Upper lobe of left lung (tissue), 6 donors: ENCODE measurements at places on chromosomes 7 and 10.

GRCh38 chr10:131203456-131204357 lies 107.8 kb downstream of the TCERG1L start:
- DNase-seq: no peak
- H3K27ac ChIP-seq: no peak overlapping the region
- H3K27me3 ChIP-seq: no peaks in the 10 kb centered on the region
- H3K36me3 ChIP-seq: no peaks in the 10 kb centered on the region
- no peaks in the 10 kb centered on the region for H3K4me1 ChIP-seq

- H3K4me3 ChIP-seq: peak overlapping the region; percentile 98
- DNase-seq: no peak
- H3K4me1 ChIP-seq: peaks cover 6% of the 10 kb centered on the region
- no peaks in the 10 kb centered on the region for H3K27me3 ChIP-seq
- H3K36me3 ChIP-seq: no peaks in the 10 kb centered on the region
Observed at GRCh38 chr7:133081119-133081598, 731 bp downstream of the CHCHD3 start.

GRCh38 chr7:27998382-27998781 lies 182.2 kb downstream of the JAZF1 start:
- no peaks in the 10 kb centered on the region for H3K4me1 ChIP-seq
- DNase-seq: no peak
- no peak overlapping the region for H3K4me3 ChIP-seq
- no peaks in the 10 kb centered on the region for H3K27me3 ChIP-seq
- no peaks in the 10 kb centered on the region for H3K36me3 ChIP-seq

DNA sequence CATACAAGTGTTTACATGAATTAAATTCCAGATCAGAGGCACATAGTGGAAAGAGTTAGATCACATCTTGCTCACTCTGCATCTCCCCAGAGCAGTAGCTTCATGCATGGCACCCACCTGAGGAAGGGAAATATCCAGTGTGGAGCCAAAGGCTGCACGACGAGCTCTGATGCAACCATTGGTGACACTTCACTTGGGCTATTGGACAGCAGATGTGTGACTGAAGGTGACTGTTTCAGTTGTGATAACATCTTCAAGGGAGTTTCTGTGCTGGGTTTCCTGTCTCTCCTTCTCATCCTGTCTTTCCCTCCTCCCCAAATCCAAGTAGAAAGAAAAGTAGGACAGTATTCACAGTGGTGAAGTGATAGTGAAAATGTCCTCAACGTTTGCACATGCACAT lies 115.0 kb downstream of the TAF3 start:
- no peak overlapping the region for H3K4me3 ChIP-seq
- no peaks in the 10 kb centered on the region for H3K27me3 ChIP-seq
- H3K36me3 ChIP-seq: no peaks in the 10 kb centered on the region
- no peak overlapping the region for H3K27ac ChIP-seq
- no peaks in the 10 kb centered on the region for H3K4me1 ChIP-seq
- no peak for DNase-seq

DNA sequence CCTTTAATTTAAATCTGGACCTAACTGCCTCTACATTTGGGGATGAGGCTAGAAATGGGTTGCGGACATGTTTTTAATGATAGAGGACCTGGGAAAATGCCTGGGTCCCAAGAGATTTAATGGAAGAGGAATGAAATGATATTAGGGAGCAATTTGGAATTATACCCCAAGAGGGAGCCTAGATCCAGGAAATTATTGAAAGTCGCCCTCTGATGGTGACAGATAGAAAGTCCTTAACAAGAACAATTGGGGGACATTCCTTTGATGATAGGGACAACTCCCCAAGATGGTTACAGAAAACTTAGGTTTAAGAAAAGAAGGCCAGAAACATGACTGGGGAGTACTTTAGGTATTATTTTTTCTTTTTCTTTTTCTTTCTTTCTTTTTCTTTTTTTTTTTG lies 9.5 kb upstream of the TSGA13 start:
- H3K27ac ChIP-seq: no peak overlapping the region
- H3K4me1 ChIP-seq: no peaks in the 10 kb centered on the region
- DNase-seq: no peak
- H3K4me3 ChIP-seq: no peak overlapping the region
- no peaks in the 10 kb centered on the region for H3K27me3 ChIP-seq
- no peaks in the 10 kb centered on the region for H3K36me3 ChIP-seq

- H3K4me1 ChIP-seq: no peaks in the 10 kb centered on the region
- no peaks in the 10 kb centered on the region for H3K27me3 ChIP-seq
- no peaks in the 10 kb centered on the region for H3K36me3 ChIP-seq
- H3K27ac ChIP-seq: no peak overlapping the region
- H3K4me3 ChIP-seq: no peak overlapping the region
Observed at GRCh38 chr7:36238138-36238537, 85.1 kb downstream of the EEPD1 start.

GRCh38 chr10:121804460-121804859 lies 123.4 kb downstream of the ATE1 start:
- no peak for DNase-seq
- H3K27me3 ChIP-seq: no peaks in the 10 kb centered on the region
- H3K27ac ChIP-seq: no peak overlapping the region
- no peak overlapping the region for H3K4me3 ChIP-seq
- H3K4me1 ChIP-seq: no peaks in the 10 kb centered on the region

DNA sequence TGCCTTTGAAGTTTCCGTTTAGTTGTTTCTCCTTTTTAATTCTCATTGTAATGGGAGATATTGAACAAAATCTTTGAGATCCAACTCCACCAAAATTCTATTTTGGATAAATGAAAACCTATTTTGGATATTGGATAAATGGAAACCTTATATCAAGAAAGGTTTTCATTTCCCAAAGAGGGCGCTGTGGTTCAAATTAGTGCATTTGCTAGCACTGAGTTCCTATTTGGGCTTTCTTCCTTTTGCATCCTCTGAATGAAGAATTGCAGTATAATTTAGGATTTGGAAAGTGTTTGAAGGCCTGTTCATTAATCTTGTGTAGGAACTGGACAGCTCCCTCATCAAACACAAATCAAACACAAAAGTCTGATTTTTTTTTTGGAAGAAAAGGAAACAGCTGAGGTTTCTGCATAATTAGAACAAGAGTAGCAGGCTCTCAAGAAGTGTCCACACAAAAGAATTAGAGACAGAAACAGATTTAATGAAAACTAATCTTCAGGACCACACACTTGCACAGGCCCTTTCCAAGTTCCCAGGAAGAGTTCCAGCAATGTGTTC lies 80.8 kb upstream of the KLF14 start:
- H3K4me1 ChIP-seq: no peaks in the 10 kb centered on the region
- no peak overlapping the region for H3K27ac ChIP-seq
- no peaks in the 10 kb centered on the region for H3K36me3 ChIP-seq
- H3K27me3 ChIP-seq: no peaks in the 10 kb centered on the region
- DNase-seq: no peak

DNA sequence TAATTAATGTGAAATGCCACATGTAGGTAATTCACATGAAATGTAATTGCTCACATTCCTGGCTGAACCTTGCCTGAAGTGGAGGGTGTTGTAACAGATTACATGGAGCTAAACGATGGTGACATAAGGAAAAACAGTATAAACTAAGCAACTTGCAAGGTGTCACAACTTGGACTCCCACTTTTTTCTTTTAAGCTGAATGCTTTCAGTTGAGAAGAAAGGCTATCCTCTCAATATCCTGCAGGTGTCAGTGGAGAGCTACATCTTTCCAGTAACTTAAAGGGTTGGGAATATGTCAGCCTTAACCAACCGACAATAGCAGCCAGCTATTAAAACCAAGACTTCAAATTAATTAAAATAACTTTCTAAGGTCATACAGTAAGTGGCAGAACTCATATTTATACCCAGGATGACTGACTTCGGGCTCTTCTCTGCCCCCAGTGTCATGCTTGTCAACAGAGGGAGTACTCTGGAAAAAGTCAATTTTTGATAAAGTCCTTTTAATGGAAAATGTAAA lies 33.7 kb downstream of the NRBF2 start:
- no peak overlapping the region for H3K4me3 ChIP-seq
- no peaks in the 10 kb centered on the region for H3K27me3 ChIP-seq
- peaks cover 45% of the 10 kb centered on the region for H3K36me3 ChIP-seq
- no peak overlapping the region for H3K27ac ChIP-seq
- no peak for DNase-seq

DNA sequence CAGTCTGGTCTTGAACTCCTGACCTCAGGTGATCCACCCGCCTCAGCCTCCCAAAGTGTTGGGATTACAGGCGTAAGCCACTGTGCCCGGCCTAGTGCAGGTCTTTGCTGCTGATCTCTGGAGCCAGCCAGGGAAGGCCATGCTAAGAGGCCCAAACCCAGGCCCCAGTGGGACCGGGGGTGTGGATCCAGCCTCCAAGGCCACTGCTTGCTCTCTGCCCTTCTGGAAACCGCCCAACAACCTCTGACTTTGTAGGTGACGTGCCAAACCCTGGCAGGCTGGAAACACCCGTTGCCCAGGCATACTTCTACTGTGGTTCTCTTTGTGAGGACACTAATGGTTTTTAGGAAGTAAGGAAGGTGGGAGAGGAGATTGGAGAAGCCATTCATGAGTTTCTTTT lies 83.5 kb upstream of the GNA12 start:
- no peak overlapping the region for H3K27ac ChIP-seq
- H3K4me3 ChIP-seq: no peak overlapping the region
- no peak for DNase-seq
- H3K36me3 ChIP-seq: no peaks in the 10 kb centered on the region

DNA sequence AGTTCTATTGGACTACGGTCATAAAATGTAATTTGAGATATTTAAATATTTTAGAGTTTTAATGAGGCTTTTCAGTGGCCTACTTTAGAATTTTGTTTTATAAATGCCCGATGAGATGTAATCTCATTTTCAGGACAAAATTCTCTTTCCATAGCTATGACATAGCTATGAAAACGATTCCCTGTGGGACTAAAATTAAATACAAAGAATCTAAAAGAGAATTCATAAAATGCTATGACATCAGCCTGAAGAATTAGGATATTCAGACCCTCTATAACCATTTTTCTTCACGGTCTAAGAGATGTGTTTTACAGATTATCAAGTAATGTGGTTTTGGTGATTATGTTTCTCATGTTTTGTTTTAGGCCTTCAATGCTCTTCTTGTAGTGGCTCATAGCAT lies 48.2 kb upstream of the ODAD2 start:
- H3K36me3 ChIP-seq: no peaks in the 10 kb centered on the region
- no peak for DNase-seq
- H3K27ac ChIP-seq: no peak overlapping the region

GRCh38 chr10:121449482-121449924 lies 148.7 kb downstream of the FGFR2 start:
- H3K36me3 ChIP-seq: no peaks in the 10 kb centered on the region
- no peak overlapping the region for H3K27ac ChIP-seq
- H3K4me1 ChIP-seq: no peaks in the 10 kb centered on the region

GRCh38 chr10:235915-236314 lies 100.7 kb downstream of the ZMYND11 start:
- DNase-seq: no peak
- H3K27me3 ChIP-seq: no peaks in the 10 kb centered on the region
- peaks cover 8% of the 10 kb centered on the region for H3K4me1 ChIP-seq
- no peak overlapping the region for H3K27ac ChIP-seq

DNA sequence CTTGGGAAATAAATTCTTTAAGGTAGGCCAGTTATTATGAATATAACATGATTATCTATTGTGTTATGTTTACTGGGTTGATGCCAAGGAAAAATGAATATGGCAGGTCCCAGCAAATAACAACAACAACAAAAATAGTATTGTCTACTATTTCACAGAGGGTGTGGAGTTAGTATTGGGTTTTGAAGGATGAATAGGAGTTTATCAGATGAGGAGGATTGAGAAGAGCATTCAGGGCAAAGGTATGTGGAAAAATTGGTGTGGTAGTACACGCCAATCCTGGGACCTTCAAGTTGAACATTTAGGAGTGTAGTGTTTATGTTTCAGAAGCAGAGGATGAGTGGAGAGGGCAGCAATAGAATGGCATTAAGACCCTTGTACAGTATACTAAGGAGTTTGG lies 671.9 kb downstream of the AUTS2 start:
- H3K27me3 ChIP-seq: no peaks in the 10 kb centered on the region
- no peaks in the 10 kb centered on the region for H3K36me3 ChIP-seq
- H3K4me1 ChIP-seq: no peaks in the 10 kb centered on the region
- no peak for DNase-seq
- no peak overlapping the region for H3K4me3 ChIP-seq

DNA sequence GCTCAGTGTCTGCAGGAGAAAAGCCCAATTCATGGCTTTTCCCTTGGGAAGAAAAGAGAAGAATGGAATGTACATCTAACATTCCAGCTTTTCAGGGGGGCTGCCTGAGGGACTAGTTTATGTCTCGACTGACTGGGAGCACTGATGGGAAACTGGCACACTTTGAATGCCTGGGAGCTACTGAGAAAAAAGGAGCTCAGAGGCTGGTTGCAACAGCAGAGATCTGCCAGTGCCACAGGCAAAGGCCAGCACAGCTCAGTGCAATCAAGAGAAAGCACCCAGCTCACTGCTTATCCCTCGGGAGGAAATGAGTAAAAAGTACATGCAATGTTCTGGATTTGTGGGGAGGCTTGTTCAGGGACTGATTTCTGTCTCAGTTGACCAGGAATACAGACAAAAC lies 226.2 kb downstream of the COBL start:
- H3K36me3 ChIP-seq: no peaks in the 10 kb centered on the region
- no peak for DNase-seq
- H3K4me1 ChIP-seq: no peaks in the 10 kb centered on the region
- no peaks in the 10 kb centered on the region for H3K27me3 ChIP-seq
- no peak overlapping the region for H3K4me3 ChIP-seq

- no peak overlapping the region for H3K4me3 ChIP-seq
- no peaks in the 10 kb centered on the region for H3K36me3 ChIP-seq
- DNase-seq: no peak
- H3K27ac ChIP-seq: no peak overlapping the region
- H3K4me1 ChIP-seq: peaks cover 18% of the 10 kb centered on the region
- no peaks in the 10 kb centered on the region for H3K27me3 ChIP-seq
Observed at GRCh38 chr7:154096-154799, 38.1 kb upstream of the FAM20C start.

GRCh38 chr10:4526311-4526731 lies 299.7 kb upstream of the AKR1E2 start:
- no peak overlapping the region for H3K27ac ChIP-seq
- no peak for DNase-seq
- no peak overlapping the region for H3K4me3 ChIP-seq
- no peaks in the 10 kb centered on the region for H3K4me1 ChIP-seq

GRCh38 chr7:67631476-67631875 lies 634.8 kb downstream of the TYW1 start:
- no peak for DNase-seq
- H3K36me3 ChIP-seq: no peaks in the 10 kb centered on the region
- H3K27ac ChIP-seq: no peak overlapping the region
- no peaks in the 10 kb centered on the region for H3K27me3 ChIP-seq

DNA sequence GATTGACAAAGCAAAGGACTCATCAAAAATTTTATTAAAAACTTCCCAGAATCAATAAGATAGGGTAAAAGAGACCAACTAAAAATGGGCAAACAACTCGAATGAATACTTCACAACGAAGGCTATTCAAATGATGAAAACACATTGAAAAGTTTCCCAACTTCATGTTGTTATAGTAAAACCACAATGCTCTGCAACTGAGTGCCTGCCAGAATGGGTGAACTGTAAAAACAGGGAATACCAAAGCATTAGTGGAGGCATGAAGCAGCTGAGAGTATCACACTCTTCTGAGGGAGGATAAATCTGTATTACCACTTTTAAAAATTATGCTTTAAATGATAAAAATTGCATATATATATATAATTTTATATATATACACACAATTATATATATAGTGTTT lies 1214.7 kb downstream of the SORCS3 start:
- H3K27ac ChIP-seq: no peak overlapping the region
- no peaks in the 10 kb centered on the region for H3K27me3 ChIP-seq
- no peaks in the 10 kb centered on the region for H3K36me3 ChIP-seq

- no peak overlapping the region for H3K4me3 ChIP-seq
- no peak for DNase-seq
- H3K27ac ChIP-seq: no peak overlapping the region
- H3K27me3 ChIP-seq: no peaks in the 10 kb centered on the region
- no peaks in the 10 kb centered on the region for H3K4me1 ChIP-seq
Observed at GRCh38 chr10:69814251-69814650, 12.5 kb downstream of the COL13A1 start.
